Glutamatergic neuron (in vitro differentiated cells): ENCODE measurements at places on chromosomes 6 and 20.

DNA sequence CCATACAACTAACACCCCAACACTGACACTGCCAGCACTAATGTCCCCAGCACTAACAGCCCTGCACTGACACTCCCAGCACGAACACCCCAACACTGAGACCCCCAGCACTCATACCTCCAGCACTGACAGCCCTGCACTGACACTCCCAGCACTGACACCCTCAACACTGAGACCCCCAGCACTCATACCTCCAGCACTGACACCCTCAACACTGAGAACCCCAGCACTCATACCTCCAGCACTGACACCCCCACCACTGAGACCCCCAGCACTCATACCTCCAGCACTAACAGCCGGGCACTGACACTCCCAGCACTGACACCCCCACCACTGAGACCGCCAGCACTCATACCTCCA lies 57.2 kb downstream of the ERMARD start:
- no peak overlapping the region for H3K27ac ChIP-seq
- H3K4me1 ChIP-seq, result peaks cover 5% of the 10 kb centered on the region

DNA sequence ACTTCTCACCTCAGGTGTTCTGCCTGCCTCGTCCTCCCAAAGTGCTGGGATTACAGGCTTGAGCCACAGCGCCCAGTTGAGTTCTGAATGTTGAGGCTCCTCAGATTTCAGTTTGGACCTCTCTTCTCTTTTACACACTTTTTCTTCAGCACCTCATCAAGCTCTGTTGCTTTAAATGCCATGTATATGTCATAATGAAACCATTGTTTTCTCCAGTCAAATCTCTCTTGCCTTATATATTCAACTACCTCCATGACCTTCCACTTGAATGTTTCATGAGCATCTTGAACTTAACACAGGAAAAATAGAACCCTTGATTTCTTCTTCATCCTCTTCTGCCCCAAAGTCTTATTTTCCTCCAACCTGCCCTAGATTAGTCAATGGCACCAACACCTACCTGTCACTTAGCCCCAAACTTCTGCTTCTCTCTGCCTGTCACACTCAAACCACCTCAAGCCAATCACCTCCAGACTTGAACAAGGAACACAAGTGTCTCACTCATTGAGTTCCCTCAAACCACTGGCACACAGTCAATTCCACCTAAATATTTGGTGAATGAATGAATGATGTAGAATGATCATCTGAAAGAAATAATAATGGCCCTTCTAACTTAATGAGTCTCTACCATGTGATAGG lies 161.0 kb upstream of the SGK1 start:
- DNase-seq, result no peak
- H3K36me3 ChIP-seq, result no peaks in the 10 kb centered on the region
- no peaks in the 10 kb centered on the region for H3K4me1 ChIP-seq
- no peak overlapping the region for H3K27ac ChIP-seq
- no peak overlapping the region for H3K4me3 ChIP-seq
- H3K27me3 ChIP-seq, result no peaks in the 10 kb centered on the region

DNA sequence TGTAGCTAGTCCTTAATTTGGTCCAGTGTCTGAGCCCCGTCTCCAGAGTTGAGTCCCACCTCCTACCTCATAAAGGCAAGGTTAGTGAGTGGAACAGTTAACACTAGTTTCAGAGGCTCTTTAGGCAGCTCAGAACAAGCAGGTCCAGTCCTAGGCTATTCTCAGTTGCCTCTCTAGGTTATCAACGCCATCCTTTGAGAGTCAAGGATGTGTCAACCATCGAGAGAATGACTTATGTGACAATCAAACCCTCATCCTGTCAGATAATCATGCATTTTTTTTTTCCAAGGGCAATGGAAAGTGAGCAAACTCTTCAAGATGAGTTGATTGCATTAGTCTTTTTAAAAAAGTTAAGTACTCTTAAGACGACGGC lies 64.0 kb upstream of the TXNDC5 start:
- H3K4me1 ChIP-seq, result no peaks in the 10 kb centered on the region
- no peaks in the 10 kb centered on the region for H3K36me3 ChIP-seq
- no peaks in the 10 kb centered on the region for H3K27me3 ChIP-seq

- peaks cover 29% of the 10 kb centered on the region for H3K4me1 ChIP-seq
- peak overlapping the region; percentile 93 for H3K4me3 ChIP-seq
- DNase-seq, result peak; percentile 50
- no peak overlapping the region for H3K27ac ChIP-seq
- H3K36me3 ChIP-seq, result no peaks in the 10 kb centered on the region
These were observed 789 bp downstream of the CCND3 start for GRCh38 chr6:41940759-41941279.
